ENCODE measurements at places on chromosomes 11 and 22.

GRCh38 chr11:72519220-72519881 is 85.0 kb upstream of the CLPB start:
- no peak for DNase-seq

- no peak for DNase-seq
Observed at GRCh38 chr11:17692931-17693330, 26.4 kb upstream of the MYOD1 start.

GRCh38 chr11:130203766-130204702 is 44.5 kb downstream of the ST14 start:
- DNase-seq = no peak

DNA sequence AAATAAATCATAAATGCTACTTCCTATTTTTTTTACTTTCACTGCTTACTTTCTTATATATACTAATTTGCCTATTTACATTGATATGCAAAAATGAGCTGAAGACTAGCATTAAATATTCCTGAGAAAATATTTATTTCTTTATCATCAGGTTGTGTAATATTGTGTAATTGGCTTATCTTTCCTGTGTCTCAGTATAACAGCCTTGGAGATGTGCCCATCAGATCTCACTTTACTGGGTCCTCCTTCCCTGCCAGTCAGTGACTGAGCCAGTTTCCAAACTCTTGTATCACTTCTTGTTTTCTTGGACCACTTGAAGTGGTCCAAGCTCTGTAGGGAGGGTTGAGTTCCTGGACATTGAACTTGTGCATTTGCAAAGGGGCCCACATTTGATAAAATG is 900.0 kb downstream of the LUZP2 start:
- DNase-seq = peak; percentile 6

- DNase-seq = peak; percentile 27
Observed at GRCh38 chr22:37419969-37420685, 7.2 kb downstream of the ELFN2 start.

- DNase-seq = no peak
Observed at GRCh38 chr11:831118-831864, 1.5 kb upstream of the CD151 start.

- DNase-seq = peak; percentile 85
Observed at GRCh38 chr11:9566561-9567063, 6.9 kb upstream of the WEE1 start.

GRCh38 chr11:110070176-110070575 is 23.0 kb upstream of the ZC3H12C start:
- DNase-seq = no peak

- DNase-seq = no peak
Observed at GRCh38 chr11:6654281-6655019, 1.2 kb downstream of the DCHS1 start.

DNA sequence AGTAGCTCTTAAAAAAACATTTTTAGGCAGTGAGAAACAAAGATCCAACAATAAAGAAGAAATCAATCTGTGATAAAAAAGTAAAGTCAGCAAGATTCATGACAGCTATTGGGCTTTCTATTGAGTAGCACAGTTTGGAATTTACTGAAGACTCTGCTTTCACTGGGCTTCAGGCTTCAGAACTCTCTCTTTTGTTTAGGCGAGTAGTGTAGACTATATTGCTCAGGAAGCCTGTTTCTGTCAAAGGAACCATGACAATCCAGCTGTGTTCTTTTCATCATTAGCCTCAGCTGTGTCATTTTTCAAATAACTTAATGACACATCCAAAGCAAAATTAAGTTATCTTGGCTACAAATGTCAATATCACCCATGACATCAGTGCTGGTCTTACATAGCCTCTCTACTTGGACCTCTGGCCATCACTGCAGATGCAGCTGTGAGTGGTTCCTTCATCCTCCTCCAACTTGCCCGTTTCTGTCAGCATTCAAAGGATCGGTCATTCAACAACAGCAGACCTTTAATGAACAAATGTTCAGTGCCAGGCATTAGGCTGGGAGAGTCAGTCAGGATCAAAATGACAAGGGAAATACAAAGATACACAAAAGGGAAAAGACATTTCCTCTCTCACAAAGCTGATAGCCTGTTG is 332.8 kb upstream of the MTNR1B start:
- no peak for DNase-seq

GRCh38 chr22:44047891-44048301 is 23.8 kb downstream of the PARVB start:
- no peak for DNase-seq

GRCh38 chr22:33921525-33922348 is 1.5 kb upstream of the LARGE1 start:
- DNase-seq = peak; percentile 28

DNA sequence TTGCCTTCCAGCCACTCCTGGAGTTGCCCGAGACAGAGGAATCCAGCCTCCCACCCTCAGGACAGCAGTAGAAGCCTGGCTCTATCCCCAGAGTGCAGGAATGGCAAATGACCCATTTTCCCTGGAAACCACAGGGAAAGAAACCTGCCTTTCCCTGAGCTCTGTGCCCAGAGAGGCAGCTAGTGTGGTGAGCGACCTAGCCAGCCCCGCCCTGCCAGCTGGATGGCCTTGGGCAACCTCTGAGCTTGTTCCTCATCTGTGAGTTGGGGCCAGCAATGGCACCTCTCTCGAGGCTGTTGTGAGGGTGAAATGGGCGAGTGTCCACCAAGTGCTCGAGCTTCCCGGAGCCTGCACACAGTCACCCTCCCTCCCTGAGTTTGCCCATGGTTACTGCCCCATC is 3.7 kb downstream of the OMP start:
- DNase-seq = no peak
